ENCODE measurements at places on chromosomes 7 and 10.

GRCh38 chr7:88233828-88234227 lies 14.0 kb upstream of the SRI start:
- no peak for DNase-seq

DNA sequence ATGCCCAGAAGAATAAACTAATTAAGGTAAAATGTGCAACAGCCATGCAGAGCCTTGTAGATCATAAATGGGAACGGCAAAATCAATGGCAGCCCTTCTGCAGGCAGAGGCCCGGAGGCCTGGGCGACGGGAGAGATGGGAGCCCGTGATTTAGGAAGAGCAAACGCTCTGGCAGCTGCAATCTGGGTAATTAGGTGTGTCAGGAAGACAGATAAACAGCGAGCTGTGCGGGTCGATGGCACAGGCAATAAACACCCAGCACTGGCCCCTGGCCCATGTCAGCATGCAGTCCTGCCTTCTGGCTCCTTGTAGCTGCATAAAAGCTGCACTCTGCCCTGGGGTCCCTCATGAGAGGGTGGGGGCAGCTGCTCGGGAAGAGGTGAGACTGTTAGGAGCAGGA lies 78.0 kb downstream of the GOLGA7B start:
- no peak for DNase-seq

GRCh38 chr10:107098326-107098725 lies 66.2 kb downstream of the SORCS1 start:
- no peak for DNase-seq

DNA sequence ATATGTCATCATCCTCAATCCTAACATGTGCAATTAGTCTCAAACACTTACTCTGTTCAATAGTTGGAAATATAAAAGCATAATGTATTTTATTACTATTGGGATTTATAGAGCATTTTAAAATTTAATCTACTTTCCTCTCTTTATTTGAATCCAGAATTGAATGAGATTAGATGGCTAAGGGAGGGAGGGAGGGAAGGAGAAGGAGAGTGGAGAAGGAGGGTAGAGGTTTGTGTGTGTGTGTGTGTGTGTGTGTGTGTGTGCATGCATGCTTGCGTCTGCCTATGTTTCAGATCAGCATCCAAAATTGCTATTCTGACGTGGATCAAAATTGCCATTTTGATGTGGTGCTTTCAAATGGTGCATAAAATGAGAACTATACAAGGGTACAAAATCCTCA lies 90.8 kb downstream of the NRP1 start:
- no peak for DNase-seq

DNA sequence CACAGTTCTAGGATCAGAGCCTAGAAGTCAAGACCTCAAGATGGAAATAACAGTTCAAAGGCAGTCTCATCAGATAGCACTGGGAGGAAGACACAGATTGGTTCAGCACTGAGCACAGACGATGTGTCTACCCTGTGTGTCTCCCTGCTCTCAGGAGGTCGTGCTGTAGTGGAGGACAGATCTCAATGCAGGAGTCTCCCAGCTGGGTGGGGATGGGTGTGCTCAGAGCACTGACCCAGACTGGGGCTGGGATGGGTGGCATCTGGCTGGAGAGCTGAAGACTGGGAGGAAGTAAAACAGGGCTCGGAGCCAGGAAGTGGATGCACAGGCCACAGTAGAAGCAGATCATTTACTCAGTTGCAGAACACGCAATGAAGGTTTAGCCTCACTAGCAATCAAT lies 69.5 kb upstream of the GDF10 start:
- no peak for DNase-seq

DNA sequence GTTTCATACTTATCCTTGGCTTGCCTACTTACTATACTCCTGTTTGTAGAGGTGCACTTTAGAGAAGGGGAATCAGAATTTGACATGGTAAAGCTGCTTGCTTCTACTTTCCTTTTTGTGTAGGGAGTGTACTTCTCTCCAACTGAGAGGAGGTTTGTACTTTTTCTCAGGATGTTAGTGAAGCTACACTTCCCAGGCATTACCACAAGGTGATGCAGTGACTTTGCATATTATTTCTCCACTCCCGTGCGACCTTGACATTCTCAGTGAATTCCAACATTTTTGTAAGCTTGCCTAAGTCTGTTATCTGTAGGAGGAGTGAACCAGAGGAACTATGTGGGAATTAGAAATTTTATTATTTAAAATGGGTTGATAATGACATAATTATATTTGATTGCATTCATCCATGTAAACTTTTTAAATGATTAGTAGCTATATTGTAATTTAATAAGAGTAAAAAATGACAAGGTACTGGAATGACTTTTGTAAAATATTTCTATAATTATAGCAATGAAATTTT lies 5.2 kb downstream of the TAX1BP1 start:
- DNase-seq: no peak

DNA sequence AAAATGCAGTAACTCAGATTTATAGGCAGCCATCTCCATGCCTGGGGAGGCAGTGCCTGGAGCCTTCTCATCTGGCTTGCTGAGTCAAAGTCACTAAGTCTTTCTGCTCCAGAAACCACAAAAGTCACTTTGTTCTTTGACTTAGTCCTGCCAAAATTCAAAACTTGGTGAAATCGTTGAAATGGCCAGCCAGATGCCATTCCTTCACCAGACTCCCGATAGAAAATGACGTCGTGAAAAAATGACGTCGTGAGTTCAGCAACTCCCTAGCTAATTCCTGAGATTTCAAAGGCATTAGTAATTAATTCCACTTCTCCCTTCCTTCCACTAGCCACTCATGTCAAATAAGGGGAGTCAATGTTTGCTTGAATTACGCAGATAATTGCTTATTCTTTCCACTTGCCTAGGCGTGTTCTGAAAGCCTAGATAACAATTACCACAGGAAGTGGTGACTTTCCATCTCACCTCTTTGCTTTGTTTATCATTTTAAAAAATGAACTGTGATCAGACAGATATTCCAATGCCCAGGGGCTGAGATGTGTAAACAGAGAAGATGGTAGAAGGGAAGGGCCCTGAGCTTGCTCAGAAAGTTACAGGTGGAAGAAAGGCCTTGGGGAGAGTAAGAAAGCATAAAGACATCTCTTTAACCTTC lies 48.5 kb upstream of the OSBPL3 start:
- DNase-seq: peak; percentile 6

All from T-cell (primary cell).